Skin of body (tissue), 3 donors: ENCODE measurements at places on chromosomes 13 and 19. TPM values are rescaled to one million over a fixed set of nuclear protein-coding genes. Genes with fewer than 3 reads are reported as not detected.
A peak's percentile ranks its signal among the peaks of the same experiment; 100 is the strongest.

DNA sequence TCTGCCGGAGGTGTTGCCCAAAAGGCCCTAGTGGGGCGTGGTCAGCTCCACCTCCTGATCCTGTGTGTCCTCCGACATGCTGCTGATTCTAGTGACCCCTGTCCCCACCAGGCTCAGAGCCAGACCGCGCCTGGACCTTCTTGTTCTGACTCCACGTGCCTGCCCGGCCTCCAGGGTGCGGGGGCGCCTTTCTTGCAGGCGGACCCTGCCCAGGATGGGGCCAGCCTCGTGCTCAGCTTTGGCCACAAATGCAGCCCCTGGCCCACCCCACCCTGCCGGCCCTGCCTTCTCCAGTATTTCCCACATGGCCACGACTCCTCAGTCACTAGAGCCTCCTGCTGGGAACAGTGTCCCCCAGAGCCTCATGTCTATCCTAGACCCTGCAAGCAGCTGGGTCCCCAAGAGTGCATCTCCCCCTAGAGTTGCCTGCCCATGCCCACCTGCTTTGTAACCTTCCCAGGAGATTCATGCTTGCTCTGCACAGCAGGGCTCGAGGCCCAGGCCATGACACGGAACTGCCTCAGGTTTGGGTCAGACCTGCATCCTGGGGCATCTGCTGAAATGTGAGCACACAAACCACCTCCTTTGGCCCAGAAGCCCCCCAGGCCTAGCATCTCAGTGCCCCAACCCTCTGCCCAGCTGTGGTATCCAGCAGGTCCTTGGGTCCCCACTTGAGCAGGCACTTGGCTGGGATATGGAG is 27.0 kb downstream of the TMEM161A start:
- DNase-seq, result no peak

GRCh38 chr19:2500156-2500555 is 24.2 kb downstream of the GADD45B start:
- no peak for DNase-seq

DNA sequence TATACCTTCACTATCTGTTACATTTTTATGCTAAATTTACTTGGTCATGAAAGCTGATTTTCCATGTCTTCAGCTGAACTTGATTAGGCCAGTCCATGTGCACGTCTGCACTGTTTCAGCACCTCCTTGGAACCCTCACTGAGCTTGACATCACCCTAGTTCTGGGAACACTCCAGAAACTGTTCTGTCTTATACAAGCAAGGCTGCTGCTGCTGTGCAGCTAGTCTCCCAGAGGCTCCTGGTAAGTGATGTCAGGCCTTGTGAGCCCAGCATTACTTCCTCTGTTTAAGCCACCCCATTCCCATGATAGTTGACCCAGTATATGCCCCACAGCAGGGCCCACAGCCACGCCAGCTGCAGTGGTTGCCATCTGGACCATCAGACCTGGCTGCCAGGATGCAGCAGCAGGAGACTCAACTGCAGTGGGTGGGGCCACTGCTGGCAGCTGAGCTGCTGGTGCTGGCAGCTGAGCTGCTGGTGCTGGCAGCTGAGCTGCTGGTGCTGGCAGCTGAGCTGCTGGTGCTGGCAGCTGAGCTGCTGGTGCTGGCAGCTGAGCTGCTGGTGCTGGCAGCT is 90.5 kb upstream of the AKAP11 start:
- DNase-seq, result no peak

GRCh38 chr19:11482384-11483050 is 1.7 kb upstream of the ELAVL3 start:
- DNase-seq, result peak; percentile 59

DNA sequence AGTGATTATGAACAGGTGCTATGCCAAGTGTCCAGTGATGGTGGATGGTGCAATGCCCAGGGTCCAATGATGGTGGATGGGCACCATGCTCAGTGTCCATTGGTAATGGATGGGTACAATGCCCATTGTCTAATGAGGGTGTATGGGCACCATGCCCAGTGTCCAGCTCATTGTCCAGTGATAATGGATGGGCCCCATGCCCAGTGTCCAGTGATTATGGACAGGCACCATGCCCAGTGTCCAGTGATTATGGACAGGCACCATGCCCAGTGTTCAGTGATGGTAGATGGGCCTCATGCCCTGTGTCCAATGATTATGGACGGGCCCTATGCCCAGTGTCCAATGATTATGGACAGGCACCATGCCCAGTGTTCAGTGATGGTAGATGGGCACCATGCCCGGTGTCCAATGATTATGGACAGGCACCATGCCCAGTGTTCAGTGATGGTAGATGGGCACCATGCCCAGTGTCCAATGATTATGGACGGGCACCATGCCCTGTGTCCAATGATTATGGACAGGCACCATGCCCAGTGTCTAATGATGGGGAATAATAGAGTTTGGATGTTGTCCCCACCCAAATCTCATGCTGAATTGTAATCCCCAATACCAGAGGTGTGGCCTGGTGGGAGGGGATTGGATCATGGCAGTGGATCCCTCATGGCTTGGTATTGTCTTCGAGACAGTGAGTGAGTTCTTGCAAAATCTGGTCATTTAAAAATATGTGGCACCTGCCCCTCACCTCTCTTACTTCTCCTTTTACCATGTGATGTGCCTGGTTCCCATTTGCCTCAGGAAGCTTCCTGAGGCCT is 87.8 kb downstream of the ANKRD10 start:
- no peak for DNase-seq

DNA sequence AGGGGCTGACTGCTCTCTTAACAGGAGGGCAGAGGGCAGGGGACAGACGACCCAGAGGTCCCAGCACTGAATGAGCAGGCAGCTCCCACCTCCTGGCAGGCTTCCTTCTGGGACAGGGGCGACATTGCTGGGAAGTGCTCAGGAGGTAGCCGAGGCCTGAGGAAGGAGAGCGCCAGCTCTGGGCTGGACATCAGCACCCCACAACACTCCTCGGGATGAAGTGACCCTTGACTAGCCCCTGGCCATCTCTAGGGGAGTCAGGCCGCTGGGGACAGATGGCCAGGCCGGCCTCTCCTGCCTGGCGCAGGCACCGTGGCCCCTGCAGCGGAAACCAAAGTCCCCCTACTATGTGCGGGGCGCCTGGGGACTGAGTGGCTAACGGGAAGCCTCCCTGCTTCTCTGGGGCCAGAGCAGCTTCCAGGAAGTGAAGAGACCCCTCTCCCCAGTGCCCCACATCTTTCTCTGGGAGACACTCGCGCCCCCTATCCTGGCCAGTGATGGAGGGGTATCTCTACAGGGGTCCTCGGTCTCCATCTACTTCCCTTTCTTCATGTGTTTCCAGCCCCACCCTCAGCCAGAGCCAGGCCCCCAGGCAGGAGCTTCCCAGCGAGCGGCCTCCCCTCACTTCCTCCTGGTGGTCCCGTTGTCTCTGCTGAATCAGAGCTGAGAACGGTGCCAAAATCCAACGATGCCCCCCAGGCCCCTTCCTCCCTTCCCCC is 10.1 kb downstream of the PRR36 start:
- no peak for DNase-seq

DNA sequence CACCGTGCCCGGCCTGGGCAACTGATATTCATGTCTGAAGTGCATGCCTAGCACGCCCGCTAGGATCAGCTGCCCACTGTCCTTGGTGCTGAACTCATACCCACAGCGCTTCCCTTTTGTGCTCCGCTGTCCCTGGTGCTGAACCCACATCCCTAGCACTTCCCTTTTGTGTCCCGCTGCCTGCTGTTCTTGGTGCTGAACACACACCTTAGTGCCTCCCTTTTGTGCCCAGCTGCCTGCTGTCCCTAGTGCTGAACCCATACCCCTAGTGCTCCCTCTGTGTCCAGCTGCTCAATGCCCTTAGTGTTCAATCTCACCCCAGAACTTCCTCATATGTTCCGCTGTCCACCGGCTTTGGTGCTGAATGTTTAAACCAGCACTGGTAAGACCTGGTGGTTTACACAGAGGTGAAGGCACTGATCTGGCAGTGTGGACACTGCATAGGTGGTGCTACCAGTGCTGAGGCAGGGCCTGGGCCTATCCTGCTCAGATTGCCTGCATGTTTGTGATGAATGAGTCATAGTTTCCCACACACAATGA is 26.3 kb upstream of the SIGLEC11 start:
- DNase-seq, result peak; percentile 73

- DNase-seq, result peak; percentile 77
Measured at GRCh38 chr13:97339019-97339987, 94.7 kb upstream of the RAP2A start.

- DNase-seq, result no peak
Measured at GRCh38 chr19:44969437-44969836, 14.3 kb downstream of the CLPTM1 start.

- DNase-seq, result no peak
Measured at GRCh38 chr13:28340272-28340793, 154.6 kb downstream of the FLT1 start.

DNA sequence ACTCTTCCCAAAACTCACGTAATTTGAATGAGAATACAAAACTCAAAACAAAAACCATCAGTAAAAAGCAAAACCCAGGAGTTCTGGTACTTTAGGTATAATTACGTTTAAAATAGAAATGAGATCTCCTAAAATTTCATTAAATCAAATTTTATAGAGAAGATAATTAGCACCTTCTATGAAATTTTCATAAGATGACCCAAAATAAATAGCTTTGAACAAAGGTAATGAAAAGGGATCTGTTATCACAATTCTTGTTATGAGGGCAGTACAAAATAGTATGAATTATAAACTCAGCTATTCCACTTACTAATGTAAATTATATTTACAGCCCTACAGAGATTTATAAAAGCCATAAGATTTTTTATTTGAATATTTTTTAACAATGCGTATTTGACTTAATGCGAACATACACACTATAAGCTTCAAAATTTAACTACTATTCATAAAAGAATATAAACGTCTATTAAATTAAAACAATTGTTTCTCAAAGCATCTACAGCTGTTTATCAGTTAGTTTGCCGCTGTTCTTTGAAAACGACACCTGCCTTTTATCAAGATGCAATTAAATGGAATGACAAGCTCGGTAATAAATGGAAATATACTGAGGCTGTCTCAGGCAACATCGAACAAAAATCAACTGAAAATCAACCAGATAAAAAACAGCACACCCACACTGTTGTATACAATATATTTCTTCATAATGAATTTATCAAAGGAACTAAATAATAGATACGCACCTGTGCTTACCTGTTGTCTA is 63.8 kb downstream of the KCNRG start:
- DNase-seq, result no peak

GRCh38 chr19:30563691-30564090 is 191.5 kb downstream of the ZNF536 start:
- no peak for DNase-seq

- DNase-seq, result peak; percentile 74
Measured at GRCh38 chr13:77860507-77860981, 58.1 kb downstream of the EDNRB start.

DNA sequence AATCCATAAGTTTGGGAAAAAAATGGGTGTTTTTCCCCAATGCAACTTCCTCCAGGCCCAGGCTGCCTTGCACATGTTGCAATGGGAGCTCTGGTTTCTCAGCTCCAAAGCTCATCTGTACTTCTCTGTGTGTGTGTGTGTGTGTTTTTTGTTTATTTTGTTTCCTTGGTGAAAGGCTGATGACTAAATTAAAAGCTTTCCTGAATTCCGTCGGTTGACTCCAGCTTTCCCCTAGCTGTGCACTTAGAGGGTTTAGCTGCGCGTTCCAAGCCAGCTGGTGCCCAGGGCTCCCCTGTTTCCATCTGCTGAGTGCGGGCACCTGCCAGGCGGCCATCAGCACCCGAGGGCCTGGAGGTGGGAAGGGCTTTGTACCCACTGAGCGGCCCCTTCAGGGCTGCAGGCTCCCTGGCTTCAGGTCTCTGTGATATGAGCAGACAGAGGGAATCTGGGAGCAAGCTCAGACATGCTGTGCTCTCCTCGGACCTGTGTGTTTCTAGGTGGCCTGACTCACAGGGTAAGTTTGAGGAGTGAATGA is 129.1 kb upstream of the SOX1 start:
- no peak for DNase-seq

DNA sequence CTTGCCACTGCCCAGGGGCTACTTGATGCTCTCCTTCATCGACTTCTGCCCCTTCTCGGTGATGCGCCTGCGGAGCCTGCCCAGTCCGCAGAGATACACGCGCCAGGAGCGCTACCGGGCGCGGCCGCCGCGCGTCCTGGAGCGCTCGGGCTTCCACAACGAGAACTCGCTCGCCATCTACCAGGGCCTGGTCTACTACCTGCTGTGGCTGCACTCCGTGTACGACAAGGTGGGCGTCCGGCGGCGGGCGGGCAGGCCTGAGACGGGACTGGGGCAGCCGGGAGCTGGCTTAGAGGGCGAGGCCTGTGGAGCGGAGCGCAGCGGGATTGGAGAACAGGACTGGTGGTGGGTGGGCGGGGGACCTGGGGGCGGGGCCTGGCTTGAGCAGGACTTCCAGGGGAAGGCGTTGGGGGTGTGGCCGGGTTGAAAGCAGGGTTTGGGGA is 12.7 kb upstream of the PSMD8 start:
- no peak for DNase-seq

GRCh38 chr13:44352202-44352601 is 21.4 kb upstream of the SERP2 start:
- no peak for DNase-seq

DNA sequence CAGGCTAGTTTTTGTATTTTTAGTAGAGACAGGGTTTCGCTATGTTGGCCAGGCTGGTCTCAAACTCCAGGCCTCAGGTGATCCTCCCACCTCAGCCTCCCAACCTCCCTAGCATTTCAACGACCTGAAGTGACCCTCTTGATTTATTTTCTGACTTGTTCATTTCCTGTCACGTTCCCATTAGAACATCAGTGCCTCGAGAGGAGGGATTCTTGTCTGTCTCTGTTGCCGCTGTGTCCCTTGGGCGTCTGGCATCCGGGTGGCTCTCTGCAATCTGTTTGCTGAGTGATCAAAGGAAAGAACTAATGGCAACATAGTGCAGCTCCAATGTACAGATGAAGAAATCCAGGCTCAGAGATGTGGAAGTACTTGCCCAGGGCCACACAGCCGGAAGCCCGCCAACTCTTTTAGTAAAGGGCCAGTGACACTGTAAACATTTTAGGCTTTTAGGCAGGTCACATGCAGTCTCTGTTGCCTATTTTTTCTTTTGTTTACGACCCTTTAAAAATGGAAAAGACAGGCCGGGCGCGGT is 47.5 kb downstream of the NFIC start:
- DNase-seq, result no peak

GRCh38 chr13:40185414-40185813 is 481.0 kb downstream of the FOXO1 start:
- no peak for DNase-seq

GRCh38 chr19:8000298-8001038 is 5.0 kb downstream of the ELAVL1 start:
- no peak for DNase-seq

DNA sequence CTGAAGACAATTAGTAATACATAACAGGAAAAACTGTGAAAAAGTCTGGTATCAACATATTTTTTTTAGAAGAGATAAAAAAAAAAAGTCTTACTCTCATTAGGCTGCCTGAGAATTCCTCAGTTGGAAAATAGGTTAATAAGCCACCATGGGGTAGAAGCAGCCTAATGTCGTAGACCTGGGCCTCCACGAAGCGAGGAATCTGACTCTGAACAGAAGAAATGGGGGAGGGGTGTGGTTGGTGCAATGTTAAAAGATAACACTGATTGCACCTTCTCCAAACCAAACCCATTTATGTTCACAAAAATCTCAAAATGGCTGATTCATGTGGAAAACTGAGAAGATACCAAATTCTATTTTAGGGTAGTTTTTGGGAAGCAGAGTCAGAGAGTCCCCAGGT is 62.4 kb downstream of the MPHOSPH8 start:
- DNase-seq, result no peak

The PCDH17 gene
- 3.3 TPM for total RNA-seq

The TJP3 gene
- 1.2 TPM for total RNA-seq

The DIRAS1 gene
- 2.9 TPM for total RNA-seq

The ZIK1 gene
- 6.7 TPM for total RNA-seq

The DNAAF3 gene
- not detected for total RNA-seq

The ZNF724 gene
- total RNA-seq, result 6.4 TPM

The CASP14 gene
- total RNA-seq, result 29.3 TPM

The OVOL3 gene
- not detected for total RNA-seq
